ENCODE measurements at places on chromosomes 5 and 9.
A peak's percentile ranks its signal among the peaks of the same experiment; 100 is the strongest.

- H3K4me1 ChIP-seq, result peaks cover 50% of the 10 kb centered on the region
- no peaks in the 10 kb centered on the region for H3K36me3 ChIP-seq
- H3K27me3 ChIP-seq, result no peaks in the 10 kb centered on the region
- H3K27ac ChIP-seq, result peak overlapping the region; percentile 20
- DNase-seq, result no peak
- H3K4me3 ChIP-seq, result no peak overlapping the region
Measured at GRCh38 chr5:39058178-39058921, 15.8 kb downstream of the RICTOR start.

DNA sequence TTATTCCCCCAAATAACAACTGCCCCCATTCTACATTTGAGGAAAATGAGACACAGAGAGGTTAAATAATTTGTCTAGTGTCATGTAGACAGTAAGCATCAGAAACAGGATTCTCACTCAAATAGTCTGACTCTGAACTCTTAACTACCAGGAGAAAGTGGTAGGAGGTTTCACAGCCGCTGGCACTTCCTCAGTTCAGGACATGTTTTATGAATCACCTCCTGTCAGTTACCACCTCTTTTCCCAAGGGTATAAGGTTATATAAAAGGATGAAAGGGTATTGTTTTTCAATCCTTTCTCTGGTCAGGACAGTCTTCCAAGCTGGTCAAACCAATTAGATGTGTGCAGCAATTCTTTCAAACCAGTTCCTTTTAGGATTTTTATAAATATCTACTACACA, 52.1 kb downstream of the TSSK1B start:
- H3K27me3 ChIP-seq, result no peaks in the 10 kb centered on the region
- no peak overlapping the region for H3K4me3 ChIP-seq
- no peak for DNase-seq
- no peak overlapping the region for H3K27ac ChIP-seq
- no peaks in the 10 kb centered on the region for H3K36me3 ChIP-seq

GRCh38 chr5:172843825-172844576, 9.9 kb downstream of the ERGIC1 start:
- no peak overlapping the region for H3K27ac ChIP-seq
- H3K4me3 ChIP-seq, result no peak overlapping the region
- H3K27me3 ChIP-seq, result no peaks in the 10 kb centered on the region
- H3K4me1 ChIP-seq, result peaks cover 55% of the 10 kb centered on the region

GRCh38 chr5:169655353-169655752, 18.3 kb downstream of the DOCK2 start:
- no peak overlapping the region for H3K27ac ChIP-seq
- H3K4me3 ChIP-seq, result no peak overlapping the region
- H3K36me3 ChIP-seq, result no peaks in the 10 kb centered on the region
- H3K4me1 ChIP-seq, result peaks cover 4% of the 10 kb centered on the region
- no peak for DNase-seq
- H3K27me3 ChIP-seq, result no peaks in the 10 kb centered on the region

DNA sequence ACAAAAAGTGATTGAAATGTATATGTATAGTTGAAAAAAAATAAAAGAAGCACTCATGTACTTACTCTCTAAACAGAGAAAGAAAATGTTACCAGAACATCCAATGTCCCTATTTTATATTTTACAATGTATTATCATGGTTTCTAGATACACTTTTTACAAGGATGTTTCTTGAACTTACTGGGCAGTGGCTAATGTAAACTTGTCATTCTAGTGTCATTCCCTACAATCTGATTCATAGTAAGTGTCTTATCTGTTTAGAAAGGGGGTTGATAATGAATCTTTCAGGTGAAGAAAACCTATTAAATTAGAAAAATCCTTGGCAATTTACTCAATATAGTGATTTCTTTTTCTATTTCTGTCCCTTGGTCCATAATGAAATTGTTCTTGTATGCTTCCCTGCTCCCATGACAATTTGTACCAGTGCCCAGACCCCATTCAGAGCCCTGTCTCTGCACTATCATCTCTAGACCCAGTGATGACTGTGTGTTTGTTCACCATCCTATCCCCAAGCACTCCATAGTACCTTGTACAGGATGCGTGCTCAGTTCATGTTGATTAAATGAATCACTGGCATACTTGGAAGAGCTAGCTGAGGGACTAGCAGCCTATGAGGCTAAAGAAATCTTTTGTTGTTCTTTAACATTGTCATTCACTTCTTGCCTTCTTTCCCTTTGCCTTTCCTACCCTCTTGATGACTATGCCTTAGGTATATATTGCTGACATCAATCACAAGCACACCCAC, 101.2 kb downstream of the HMHB1 start:
- DNase-seq, result no peak
- no peak overlapping the region for H3K4me3 ChIP-seq
- no peaks in the 10 kb centered on the region for H3K36me3 ChIP-seq
- no peak overlapping the region for H3K27ac ChIP-seq

GRCh38 chr5:82728926-82729702, 348.1 kb downstream of the TMEM167A start:
- H3K27ac ChIP-seq, result no peak overlapping the region
- no peaks in the 10 kb centered on the region for H3K27me3 ChIP-seq
- H3K4me3 ChIP-seq, result no peak overlapping the region
- DNase-seq, result no peak
- no peaks in the 10 kb centered on the region for H3K36me3 ChIP-seq
- H3K4me1 ChIP-seq, result no peaks in the 10 kb centered on the region

GRCh38 chr9:108617676-108618075, 238.1 kb downstream of the ACTL7B start:
- no peak for DNase-seq
- H3K4me1 ChIP-seq, result no peaks in the 10 kb centered on the region
- no peaks in the 10 kb centered on the region for H3K27me3 ChIP-seq
- H3K36me3 ChIP-seq, result no peaks in the 10 kb centered on the region
- H3K4me3 ChIP-seq, result no peak overlapping the region

- H3K27me3 ChIP-seq, result no peaks in the 10 kb centered on the region
- H3K4me3 ChIP-seq, result no peak overlapping the region
- peaks cover 5% of the 10 kb centered on the region for H3K4me1 ChIP-seq
- H3K27ac ChIP-seq, result no peak overlapping the region
Measured at GRCh38 chr9:90956026-90956810, 154.6 kb downstream of the SYK start.

DNA sequence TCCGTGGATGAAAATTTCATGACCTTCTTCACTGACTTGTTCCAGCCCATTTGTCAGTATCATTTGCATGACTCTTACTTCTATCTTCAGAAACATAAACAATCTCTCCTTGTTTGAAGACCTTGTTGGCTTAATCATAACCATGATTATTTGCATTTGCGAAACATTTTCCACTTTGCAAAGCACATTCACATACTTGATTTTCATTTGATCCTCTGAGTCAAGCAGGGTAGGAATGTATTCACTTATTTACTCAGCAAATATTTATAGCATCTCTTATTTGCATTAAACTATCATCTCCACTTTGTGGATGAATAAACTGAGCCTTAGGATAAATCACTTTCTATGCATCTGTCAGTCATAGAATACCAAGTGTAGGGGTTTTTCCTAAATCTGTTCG, 343.0 kb upstream of the SGCD start:
- no peaks in the 10 kb centered on the region for H3K27me3 ChIP-seq
- no peak overlapping the region for H3K27ac ChIP-seq
- no peak overlapping the region for H3K4me3 ChIP-seq
- no peak for DNase-seq
- H3K4me1 ChIP-seq, result no peaks in the 10 kb centered on the region

- no peaks in the 10 kb centered on the region for H3K36me3 ChIP-seq
- no peak overlapping the region for H3K27ac ChIP-seq
- H3K4me1 ChIP-seq, result no peaks in the 10 kb centered on the region
- H3K27me3 ChIP-seq, result no peaks in the 10 kb centered on the region
- no peak overlapping the region for H3K4me3 ChIP-seq
Measured at GRCh38 chr5:76690704-76691466, 25.0 kb upstream of the F2R start.

DNA sequence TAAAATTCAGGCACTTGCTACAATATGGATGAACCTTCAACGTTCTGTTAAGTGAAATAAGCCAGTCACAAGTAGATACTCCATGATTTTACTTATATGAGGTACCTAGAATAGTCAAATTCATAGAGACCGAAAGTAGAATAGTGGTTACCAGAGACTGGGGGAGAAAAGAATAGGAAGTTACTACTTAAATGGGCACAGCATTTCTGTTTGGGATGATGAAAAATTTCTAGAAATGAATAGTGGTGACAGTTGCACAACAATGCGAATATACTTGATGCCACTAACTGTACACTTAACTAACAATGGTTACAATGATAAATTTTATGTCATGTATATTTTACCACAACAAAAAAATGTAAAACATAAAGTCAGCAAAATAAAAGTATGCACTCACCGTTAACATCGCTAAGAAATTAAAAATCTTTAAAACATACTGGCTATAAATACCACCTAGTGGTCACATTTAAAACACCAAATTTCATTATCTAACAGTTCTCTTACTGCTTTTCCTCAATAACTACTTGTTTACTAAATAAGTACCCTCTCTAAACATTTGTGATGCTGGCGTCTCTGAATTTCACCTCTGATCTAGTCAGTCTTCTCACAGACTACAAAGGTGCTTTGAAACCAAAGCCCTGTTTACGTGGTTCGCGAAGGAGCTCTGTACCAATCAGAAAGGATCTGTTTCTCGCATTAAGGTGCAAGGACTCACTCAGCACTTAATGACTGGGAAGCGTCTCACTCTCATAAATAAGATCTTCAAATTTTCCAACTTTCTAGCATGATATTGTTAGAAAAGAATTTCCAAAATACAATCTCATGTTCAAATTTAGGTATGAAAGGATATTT, 22.7 kb downstream of the KIF3A start:
- no peak for DNase-seq
- H3K36me3 ChIP-seq, result peaks cover 14% of the 10 kb centered on the region
- H3K4me3 ChIP-seq, result no peak overlapping the region

GRCh38 chr5:155697236-155697635, 629.7 kb upstream of the SGCD start:
- no peaks in the 10 kb centered on the region for H3K27me3 ChIP-seq
- no peaks in the 10 kb centered on the region for H3K4me1 ChIP-seq
- no peak overlapping the region for H3K4me3 ChIP-seq

- peaks cover 45% of the 10 kb centered on the region for H3K4me1 ChIP-seq
- H3K27ac ChIP-seq, result no peak overlapping the region
- no peak for DNase-seq
- no peaks in the 10 kb centered on the region for H3K27me3 ChIP-seq
- no peak overlapping the region for H3K4me3 ChIP-seq
Measured at GRCh38 chr9:14306672-14307660, 7.0 kb downstream of the NFIB start.

DNA sequence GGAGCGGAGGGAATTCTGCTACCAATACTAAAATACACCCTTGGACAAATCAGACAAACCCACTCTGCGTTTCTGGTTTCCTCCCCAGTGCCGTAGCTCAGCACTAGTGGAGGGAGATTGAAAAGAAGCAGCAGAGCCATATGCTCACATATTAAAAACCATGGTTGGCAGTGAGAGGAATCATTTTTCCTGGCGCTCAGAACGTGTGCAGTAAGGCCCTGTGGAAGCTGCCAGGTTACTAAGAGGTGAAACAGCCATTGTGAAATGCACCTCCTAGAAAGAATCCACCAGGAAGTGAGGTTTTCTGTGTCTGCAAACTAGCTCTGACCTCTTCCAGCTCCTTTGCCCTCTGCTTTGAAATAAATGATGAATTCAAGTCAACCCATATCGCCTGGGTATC, 177.2 kb downstream of the ERCC6L2 start:
- H3K4me1 ChIP-seq, result peaks cover 19% of the 10 kb centered on the region
- no peak for DNase-seq
- no peak overlapping the region for H3K27ac ChIP-seq

DNA sequence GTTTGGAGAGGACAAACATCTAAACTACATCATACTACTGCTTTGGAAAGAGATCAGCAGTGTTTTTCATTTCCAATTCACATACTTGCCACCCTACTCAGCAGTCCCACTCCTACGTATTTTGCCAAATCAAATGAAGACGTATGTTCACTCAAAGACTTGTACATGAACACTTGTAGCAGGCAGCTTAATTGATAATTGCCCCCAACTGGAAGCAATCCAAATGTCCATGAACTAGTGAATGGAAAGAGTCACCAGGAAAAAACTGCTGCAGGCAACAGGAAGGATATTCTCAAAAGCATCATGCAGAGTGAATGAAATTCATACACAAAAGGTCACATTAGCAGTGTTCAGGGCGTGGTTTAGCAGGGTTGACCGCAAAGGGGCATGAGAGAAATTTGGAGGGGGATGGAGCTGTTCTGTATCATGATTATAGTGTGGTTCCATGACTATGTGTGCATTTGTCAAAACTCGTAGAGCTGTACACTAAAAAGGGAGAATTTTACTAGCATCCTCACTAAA, 38.8 kb downstream of the PAEP start:
- no peaks in the 10 kb centered on the region for H3K4me1 ChIP-seq
- H3K36me3 ChIP-seq, result no peaks in the 10 kb centered on the region
- H3K27ac ChIP-seq, result no peak overlapping the region
- no peaks in the 10 kb centered on the region for H3K27me3 ChIP-seq
- DNase-seq, result no peak
- no peak overlapping the region for H3K4me3 ChIP-seq

GRCh38 chr5:60677850-60678664, 21.9 kb downstream of the DEPDC1B start:
- DNase-seq, result no peak
- H3K27me3 ChIP-seq, result no peaks in the 10 kb centered on the region
- H3K4me3 ChIP-seq, result no peak overlapping the region
- no peaks in the 10 kb centered on the region for H3K36me3 ChIP-seq

DNA sequence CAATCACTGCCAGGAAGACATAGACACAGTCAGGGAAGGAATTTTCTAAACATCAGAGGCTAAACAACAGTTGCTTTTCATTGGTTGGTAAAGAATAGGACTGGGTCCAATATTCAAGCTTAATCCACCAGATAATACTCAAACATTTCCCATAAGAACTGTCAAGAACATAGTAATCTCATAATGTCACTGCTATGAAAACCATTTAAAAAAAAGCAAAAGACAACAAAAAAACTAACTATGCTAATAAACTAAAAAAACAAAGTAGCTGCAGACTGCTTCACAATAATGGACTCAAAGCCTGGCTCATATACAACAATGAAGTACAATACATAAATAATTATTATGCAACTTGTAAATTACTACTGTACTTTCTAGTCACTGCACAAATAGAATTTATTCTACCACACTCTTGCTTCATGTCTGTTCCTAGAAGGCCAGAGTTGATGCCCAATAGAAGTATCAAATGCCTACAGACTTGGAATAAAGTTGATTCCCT, 148.7 kb downstream of the MLLT3 start:
- H3K27ac ChIP-seq, result no peak overlapping the region
- no peaks in the 10 kb centered on the region for H3K36me3 ChIP-seq
- peaks cover 33% of the 10 kb centered on the region for H3K4me1 ChIP-seq

DNA sequence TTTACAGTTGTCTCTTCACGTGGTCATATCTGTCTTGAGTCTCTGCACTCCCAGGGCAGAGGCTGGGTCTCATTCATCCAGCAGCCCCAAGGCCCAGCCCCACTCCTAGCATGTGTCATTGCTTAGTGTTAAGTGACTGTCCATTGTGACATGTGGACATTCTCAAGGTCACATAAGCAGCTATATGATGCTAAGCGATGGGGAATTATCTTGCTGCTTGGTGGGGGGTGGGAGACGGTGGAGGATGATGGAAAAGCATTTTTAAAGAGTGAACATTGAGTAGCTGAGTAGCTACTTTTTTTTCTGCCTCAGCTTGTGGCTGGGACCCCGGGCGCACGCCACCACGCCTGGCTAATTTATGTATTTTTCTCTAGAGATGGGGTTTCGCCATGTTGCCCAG, at the start of gene C9orf153:
Gene C9orf153 (minus strand): TSS at position 101 of the 400 bp plus-strand sequence. CDS start 30,054 bp downstream, outside the sequence.
- no peak within 1 kb of the TSS for H3K27ac ChIP-seq
- H3K27me3 ChIP-seq, result no peaks in the 10 kb centered on the region
- H3K4me1 ChIP-seq, result no peaks in the 10 kb centered on the region
- no peak for DNase-seq
- no peaks in the 10 kb centered on the region for H3K36me3 ChIP-seq

Data from vagina (tissue), 2 donors.